Activated CD8-positive, alpha-beta T cell treated with anti-CD3 and anti-CD28 coated beads for 36 hours (primary cell): ENCODE measurements at places on chromosomes 1 and 21. TPM values are rescaled to one million over a fixed set of nuclear protein-coding genes. Genes with fewer than 3 reads are reported as not detected.

DNA sequence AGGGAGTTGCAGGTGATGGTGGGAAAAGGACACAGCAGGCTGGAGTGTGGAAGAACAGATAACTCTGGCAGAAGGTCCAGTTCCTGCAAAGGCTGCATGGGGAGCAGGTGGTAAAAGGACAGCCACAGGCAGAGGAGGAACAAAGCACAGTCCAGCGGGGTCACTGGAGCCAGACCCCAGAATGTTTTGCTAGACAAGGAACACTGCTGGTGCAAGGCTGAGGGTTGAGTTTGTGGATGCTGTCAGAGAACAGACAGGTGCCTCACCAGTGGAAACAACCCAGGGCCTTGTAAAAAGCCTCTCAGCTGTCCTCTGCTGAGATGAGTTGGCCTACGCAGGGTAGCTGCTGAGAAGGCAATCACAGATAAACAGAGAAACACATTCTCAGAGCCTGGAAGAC, 101.7 kb downstream of the SSBP3 start:
- DNase-seq = no peak
- no peaks in the 10 kb centered on the region for H3K36me3 ChIP-seq
- H3K27me3 ChIP-seq = no peaks in the 10 kb centered on the region
- H3K4me3 ChIP-seq = no peak overlapping the region
- H3K4me1 ChIP-seq = peaks cover 72% of the 10 kb centered on the region

GRCh38 chr1:24199291-24199900, 12.3 kb upstream of the IFNLR1 start:
- DNase-seq = peak; percentile 80
- peaks cover 24% of the 10 kb centered on the region for H3K4me1 ChIP-seq
- no peaks in the 10 kb centered on the region for H3K36me3 ChIP-seq
- H3K4me3 ChIP-seq = peak overlapping the region; percentile 59
- peaks cover 2% of the 10 kb centered on the region for H3K27me3 ChIP-seq
- peak overlapping the region; percentile 75 for H3K27ac ChIP-seq

DNA sequence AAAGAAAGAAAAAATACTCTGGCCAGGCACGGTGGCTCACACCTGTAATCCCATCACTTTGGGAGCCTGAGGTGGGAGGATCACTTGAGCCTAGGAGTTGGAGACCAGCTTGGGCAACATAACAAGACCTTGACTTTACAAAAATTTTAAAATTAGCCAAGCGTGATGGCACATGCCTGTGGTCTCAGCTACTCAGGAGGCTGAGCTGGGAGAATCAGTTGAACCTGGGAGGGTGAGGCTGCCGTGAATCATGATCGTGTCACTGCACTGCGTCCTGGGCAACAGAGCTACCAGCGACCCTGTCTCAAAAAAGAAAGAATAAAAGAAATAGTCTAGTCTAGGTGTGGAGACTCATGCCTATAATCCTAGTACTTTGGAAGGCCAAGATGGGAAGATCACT, 22.3 kb downstream of the RRP1B start:
- DNase-seq = no peak
- peaks cover 4% of the 10 kb centered on the region for H3K4me1 ChIP-seq
- no peak overlapping the region for H3K4me3 ChIP-seq
- H3K36me3 ChIP-seq = peaks cover 64% of the 10 kb centered on the region

PCP4 gene
- not detected for total RNA-seq

- H3K36me3 ChIP-seq = peaks cover 4% of the 10 kb centered on the region
- H3K27me3 ChIP-seq = no peaks in the 10 kb centered on the region
- H3K4me1 ChIP-seq = no peaks in the 10 kb centered on the region
- no peak overlapping the region for H3K4me3 ChIP-seq
- no peak overlapping the region for H3K27ac ChIP-seq
These were observed 147.0 kb downstream of the GABPA start for GRCh38 chr21:25881524-25882376.

GRCh38 chr1:81873946-81874345, 73.2 kb downstream of the ADGRL2 start:
- no peaks in the 10 kb centered on the region for H3K27me3 ChIP-seq
- no peak overlapping the region for H3K27ac ChIP-seq
- H3K4me3 ChIP-seq = no peak overlapping the region
- DNase-seq = no peak
- H3K36me3 ChIP-seq = no peaks in the 10 kb centered on the region

TCEA3 gene
- 7.0 TPM for total RNA-seq

AURKAIP1 gene
- 127 TPM for total RNA-seq

DNA sequence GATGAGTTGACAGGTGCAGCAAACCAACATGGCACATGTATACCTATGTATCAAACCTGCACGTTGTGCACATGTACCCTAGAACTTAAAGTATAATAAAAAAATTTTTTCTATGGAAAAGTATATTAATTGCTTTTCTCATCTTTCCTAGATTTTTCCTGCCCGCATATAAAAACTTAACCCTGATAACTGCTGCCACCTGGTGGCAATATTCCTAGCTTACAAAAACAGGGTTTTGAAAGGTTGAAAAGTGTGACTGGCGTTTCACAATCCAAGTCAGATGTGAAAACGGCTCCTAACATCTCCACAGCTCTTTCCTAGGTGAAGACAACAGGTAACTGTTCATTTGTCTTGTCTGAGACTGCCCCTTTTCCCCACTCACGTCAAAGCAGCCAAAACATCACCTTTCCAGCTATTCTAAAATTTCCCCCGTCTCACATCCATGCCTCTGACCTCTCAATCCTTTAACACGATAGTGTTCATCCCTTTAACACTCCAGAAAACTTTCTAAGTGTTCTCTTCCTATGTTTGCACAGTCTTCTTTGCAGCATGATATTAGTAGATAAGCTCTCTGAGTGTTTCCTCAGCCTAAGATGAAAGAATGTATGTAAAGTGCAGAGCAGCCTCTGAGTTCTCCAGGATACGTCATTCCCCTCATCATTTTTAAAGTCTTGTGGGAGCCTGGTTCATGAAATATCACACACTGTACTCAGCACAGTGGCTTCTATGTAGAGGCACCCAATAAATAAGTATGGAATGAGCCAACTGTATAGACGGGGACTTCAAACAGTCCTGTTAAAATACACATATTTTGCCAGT, 27.5 kb downstream of the OVGP1 start:
- H3K27ac ChIP-seq = no peak overlapping the region
- H3K4me3 ChIP-seq = no peak overlapping the region
- H3K27me3 ChIP-seq = no peaks in the 10 kb centered on the region
- DNase-seq = peak; percentile 60
- H3K36me3 ChIP-seq = no peaks in the 10 kb centered on the region

DNA sequence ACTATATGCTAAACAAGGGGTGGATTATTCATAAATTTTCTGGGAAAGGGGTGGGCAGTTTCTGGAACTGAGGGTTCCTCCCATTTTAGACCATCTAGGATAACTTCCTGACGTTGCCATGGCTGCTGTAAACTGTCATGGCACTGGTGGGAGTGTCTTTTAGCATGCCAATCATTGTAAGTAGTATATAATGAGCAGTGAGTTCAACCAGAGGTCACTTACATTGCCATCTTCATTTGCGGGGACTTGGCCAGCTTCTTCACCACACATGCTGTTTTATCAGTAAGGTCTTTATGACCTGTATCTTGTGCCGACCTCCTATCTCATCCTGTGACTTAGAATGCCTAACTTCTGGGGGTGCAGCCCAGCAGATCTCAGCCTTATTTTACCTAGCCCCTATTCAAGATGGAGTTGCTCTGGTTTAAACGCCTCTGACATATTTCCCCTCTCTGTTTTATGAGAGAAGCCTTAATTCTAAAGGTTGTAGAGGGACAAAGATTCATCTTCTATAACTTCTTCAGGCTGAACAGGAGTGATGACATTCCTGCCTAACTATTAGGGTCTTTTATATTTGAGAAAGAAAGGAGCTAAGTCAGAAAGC, 60.4 kb downstream of the DIP2A start:
- H3K4me3 ChIP-seq = no peak overlapping the region
- H3K36me3 ChIP-seq = peaks cover 27% of the 10 kb centered on the region
- no peak for DNase-seq
- no peak overlapping the region for H3K27ac ChIP-seq

RBP7 gene
- not detected for total RNA-seq

DNA sequence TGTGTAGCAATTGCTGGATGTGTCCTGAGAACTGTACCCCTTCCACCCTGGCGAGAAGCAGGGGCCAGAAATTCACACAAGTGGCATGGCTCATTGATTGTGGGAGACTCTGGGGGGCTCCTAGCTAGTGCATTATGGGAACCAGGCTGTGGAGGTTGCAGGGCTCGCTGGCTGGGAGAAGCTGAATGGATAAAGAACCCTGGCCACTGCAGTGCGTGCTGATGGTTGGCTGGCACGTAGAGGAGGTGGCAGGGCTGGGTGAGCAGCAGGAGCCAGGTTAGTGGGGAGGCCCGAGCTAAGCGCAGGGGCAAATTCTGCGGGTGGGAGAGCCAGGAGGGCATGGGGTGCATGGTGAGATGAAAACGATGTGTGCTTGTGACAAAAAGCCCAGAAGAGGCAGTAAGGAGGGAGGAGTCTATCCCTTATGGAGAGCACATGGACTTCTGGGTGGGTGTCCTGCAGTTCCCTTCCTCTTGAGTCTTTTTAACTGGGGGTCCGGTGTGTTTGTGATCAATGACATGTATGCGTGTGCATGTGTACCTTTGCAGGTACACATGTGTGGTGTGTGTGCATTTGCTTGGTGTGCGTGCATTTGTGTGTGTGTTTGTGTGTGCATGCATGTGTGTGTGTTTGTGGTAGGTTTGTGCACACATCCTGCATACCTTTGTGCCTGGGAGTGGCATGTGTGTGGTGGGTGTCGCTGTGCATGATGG, 3.6 kb downstream of the GUK1 start:
- no peaks in the 10 kb centered on the region for H3K27me3 ChIP-seq
- peak overlapping the region; percentile 99 for H3K4me3 ChIP-seq
- DNase-seq = no peak
- peaks cover 35% of the 10 kb centered on the region for H3K36me3 ChIP-seq
- H3K4me1 ChIP-seq = peaks cover 30% of the 10 kb centered on the region

- no peaks in the 10 kb centered on the region for H3K36me3 ChIP-seq
- H3K4me1 ChIP-seq = peaks cover 19% of the 10 kb centered on the region
- no peak for DNase-seq
- H3K4me3 ChIP-seq = no peak overlapping the region
These were observed 13.2 kb upstream of the BCAR3 start for GRCh38 chr1:93694819-93695218.

DPYD gene
- 10.7 TPM for total RNA-seq

DNA sequence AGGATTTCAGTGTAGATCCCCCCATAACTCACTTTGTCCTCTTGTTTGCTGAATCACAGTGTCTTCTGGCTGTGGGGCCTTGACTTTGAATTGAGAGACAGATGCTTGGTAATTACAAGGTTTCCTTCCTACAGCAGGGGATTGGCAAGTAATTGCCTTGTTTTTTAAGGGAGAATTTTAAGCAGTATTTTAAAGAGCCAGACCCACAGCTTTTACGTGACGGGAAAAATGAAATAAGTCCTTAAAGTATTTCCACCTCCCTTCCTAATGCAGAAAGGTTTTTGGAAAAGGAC, 41.0 kb downstream of the PGBD5 start:
- H3K27ac ChIP-seq = no peak overlapping the region
- peaks cover 6% of the 10 kb centered on the region for H3K27me3 ChIP-seq
- no peaks in the 10 kb centered on the region for H3K36me3 ChIP-seq
- no peaks in the 10 kb centered on the region for H3K4me1 ChIP-seq
- no peak overlapping the region for H3K4me3 ChIP-seq
- no peak for DNase-seq

DNA sequence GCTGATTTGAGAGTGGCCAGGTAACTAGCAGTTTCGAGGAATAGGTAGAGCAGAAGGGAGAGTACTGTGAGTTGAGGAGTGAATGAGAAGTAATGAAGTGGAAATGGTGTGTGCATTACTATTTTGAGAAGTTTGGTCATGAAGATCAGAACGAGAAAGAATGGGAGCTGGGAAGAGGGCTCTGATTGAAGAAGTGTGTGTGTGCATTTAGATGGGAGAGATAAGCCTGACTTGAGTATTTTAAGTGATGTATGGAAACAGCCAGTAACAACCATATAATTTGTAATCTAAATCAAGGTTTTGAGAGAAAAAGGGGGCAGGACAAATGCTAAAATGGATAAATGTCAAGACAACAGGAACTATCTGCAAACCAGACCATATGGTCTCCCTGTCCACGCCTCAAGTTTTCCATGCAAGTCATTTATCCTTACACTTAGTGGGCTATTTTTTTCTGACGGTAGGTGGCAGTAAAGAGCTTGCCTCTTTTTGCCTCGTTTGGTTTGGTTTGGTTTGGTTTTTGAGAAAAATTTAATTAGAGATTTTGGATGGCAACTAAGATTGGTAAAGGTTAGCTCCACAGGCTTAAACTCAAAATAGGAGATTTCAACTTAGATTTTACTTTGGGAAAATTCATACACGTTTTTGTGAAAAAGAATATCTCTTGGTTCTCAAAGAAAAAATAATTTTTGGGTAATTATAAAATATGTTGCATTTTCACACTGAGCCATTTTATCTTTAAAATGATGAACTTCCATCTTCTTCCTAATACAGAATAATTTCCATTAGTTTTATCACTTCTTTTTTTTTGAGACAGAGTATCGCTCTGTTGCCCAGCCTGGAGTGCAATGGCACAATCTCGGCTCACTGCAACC, 9.5 kb upstream of the B3GALNT2 start:
- H3K4me1 ChIP-seq = peaks cover 2% of the 10 kb centered on the region
- peak; percentile 54 for DNase-seq
- no peaks in the 10 kb centered on the region for H3K36me3 ChIP-seq
- H3K4me3 ChIP-seq = no peak overlapping the region

GRCh38 chr1:210328746-210329503, at the start of gene HHAT:
TSS of gene HHAT (plus strand) at chr1:210328902. CDS start at chr1:210348976, 20,074 bp downstream.
- peak within 1 kb of the TSS; percentile 92 for H3K27ac ChIP-seq
- H3K36me3 ChIP-seq = no peaks in the 10 kb centered on the region
- DNase-seq = peak; percentile 75

GRCh38 chr1:160376525-160377131, 9.8 kb downstream of the NHLH1 start:
- no peak overlapping the region for H3K27ac ChIP-seq
- H3K4me3 ChIP-seq = no peak overlapping the region
- H3K27me3 ChIP-seq = no peaks in the 10 kb centered on the region
- DNase-seq = peak; percentile 41

- peaks cover 8% of the 10 kb centered on the region for H3K27me3 ChIP-seq
- no peak overlapping the region for H3K4me3 ChIP-seq
- no peak for DNase-seq
- H3K4me1 ChIP-seq = no peaks in the 10 kb centered on the region
- no peak overlapping the region for H3K27ac ChIP-seq
These were observed 32.4 kb downstream of the KANK4 start for GRCh38 chr1:62286786-62287224.

ATP1A2 gene
- not detected for total RNA-seq

DNA sequence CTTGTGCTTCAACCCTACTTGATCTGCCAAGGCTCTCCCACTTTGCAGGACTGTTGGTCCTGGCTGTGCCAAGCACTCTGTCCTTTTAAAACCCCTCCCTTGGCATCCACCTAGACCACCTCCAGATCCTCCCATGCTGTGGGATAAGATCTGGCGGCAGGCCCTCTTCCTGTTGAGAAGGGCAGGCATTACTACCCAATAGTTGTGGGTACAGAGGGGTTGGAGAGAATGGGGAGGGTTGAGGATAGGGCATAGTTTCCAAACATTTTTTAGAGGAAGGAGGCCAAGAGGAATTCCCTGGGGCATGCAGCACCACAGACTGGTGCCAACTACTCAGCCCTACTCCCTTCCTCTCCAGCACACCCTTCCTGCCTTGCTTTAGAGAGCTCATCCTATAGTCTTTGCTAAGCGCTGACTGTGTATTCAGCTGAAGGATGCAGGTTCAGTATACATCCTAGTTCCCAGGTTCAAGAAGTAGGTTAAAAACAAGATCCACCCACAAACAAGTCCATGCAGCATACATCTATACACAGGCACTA, 70.7 kb downstream of the TRABD2B start:
- no peak for DNase-seq
- H3K4me1 ChIP-seq = no peaks in the 10 kb centered on the region
- peaks cover 9% of the 10 kb centered on the region for H3K27me3 ChIP-seq
- no peaks in the 10 kb centered on the region for H3K36me3 ChIP-seq
